Stomach (tissue), 19 donors: ENCODE measurements at places on chromosomes 3 and 15. TPM values are rescaled to one million over a fixed set of nuclear protein-coding genes. Genes with fewer than 3 reads are reported as not detected.

Gene RABL3
- 19.5 TPM for total RNA-seq

DNA sequence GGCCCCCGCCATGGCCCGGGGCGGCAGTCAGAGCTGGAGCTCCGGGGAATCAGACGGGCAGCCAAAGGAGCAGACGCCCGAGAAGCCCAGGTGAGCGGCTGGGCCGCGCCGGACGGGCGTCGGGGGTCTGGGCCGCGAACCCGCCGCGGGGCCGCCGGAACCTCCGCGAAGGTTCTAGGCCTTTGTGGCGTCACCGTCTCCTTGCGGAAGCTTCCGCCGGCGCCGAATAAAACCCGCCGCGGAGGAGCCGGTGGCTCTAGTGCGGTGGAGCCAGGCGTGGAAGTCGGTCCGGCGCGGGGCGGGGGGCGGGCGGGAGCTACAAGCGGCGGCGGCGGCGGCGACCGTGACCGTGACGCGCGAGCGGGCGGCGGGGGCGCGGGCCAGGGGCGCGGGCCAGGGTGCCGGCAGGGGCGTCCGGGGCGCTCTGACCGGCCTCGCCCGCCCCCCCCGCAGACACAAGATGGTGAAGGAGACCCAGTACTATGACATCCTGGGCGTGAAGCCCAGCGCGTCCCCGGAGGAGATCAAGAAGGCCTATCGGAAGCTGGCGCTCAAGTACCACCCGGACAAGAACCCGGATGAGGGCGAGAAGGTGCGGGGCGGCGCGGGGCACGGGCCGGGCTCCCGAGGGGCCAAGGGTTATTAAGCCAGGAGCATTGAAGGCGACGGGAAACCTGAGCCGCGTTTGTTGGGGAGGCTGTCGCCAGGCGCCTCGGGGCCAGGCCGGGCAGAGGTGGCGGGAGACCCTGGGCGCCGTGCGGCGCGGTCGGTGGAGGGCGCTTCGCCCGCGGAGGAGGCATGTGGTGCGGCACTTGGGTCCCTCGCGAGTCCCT is at the start of gene DNAJA4:
TSS of gene DNAJA4 (plus strand) at position 259 of the 833 bp plus-strand sequence. CDS start at position 461, 202 bp downstream.
- peak within 1 kb of the TSS; percentile 60 for H3K4me3 ChIP-seq
- H3K27ac ChIP-seq, result peak within 1 kb of the TSS; percentile 79
- no peaks in the 10 kb centered on the region for H3K36me3 ChIP-seq
- H3K4me1 ChIP-seq, result peaks cover 26% of the 10 kb centered on the region
- H3K27me3 ChIP-seq, result no peaks in the 10 kb centered on the region
- peak; percentile 86 for DNase-seq

Gene GASK1A
- total RNA-seq, result 9.3 TPM

Gene CADPS
- 16.0 TPM for total RNA-seq

Gene GATM
- 30.4 TPM for total RNA-seq

Gene PRSS50
- not detected for total RNA-seq

GRCh38 chr3:53965291-53965690 is 73.6 kb upstream of the SELENOK start:
- H3K4me1 ChIP-seq, result no peaks in the 10 kb centered on the region
- H3K27me3 ChIP-seq, result no peaks in the 10 kb centered on the region
- DNase-seq, result no peak
- no peaks in the 10 kb centered on the region for H3K36me3 ChIP-seq
- no peak overlapping the region for H3K27ac ChIP-seq
- no peak overlapping the region for H3K4me3 ChIP-seq

- H3K4me3 ChIP-seq, result no peak overlapping the region
- peaks cover 44% of the 10 kb centered on the region for H3K4me1 ChIP-seq
- H3K36me3 ChIP-seq, result no peaks in the 10 kb centered on the region
- H3K27me3 ChIP-seq, result no peaks in the 10 kb centered on the region
- DNase-seq, result no peak
Measured at GRCh38 chr3:195253923-195254432, 17.0 kb downstream of the XXYLT1 start.

- no peaks in the 10 kb centered on the region for H3K27me3 ChIP-seq
- no peaks in the 10 kb centered on the region for H3K36me3 ChIP-seq
- no peak overlapping the region for H3K27ac ChIP-seq
- no peak overlapping the region for H3K4me3 ChIP-seq
- no peak for DNase-seq
- no peaks in the 10 kb centered on the region for H3K4me1 ChIP-seq
Measured at GRCh38 chr3:54970895-54971294, 43.0 kb upstream of the LRTM1 start.

GRCh38 chr3:42537350-42537749 is 34.9 kb downstream of the VIPR1 start:
- H3K27ac ChIP-seq, result no peak overlapping the region
- no peak overlapping the region for H3K4me3 ChIP-seq
- no peak for DNase-seq
- H3K27me3 ChIP-seq, result no peaks in the 10 kb centered on the region
- H3K36me3 ChIP-seq, result peaks cover 4% of the 10 kb centered on the region

- H3K36me3 ChIP-seq, result no peaks in the 10 kb centered on the region
- H3K27me3 ChIP-seq, result no peaks in the 10 kb centered on the region
- peak overlapping the region; percentile 16 for H3K4me3 ChIP-seq
- H3K4me1 ChIP-seq, result peaks cover 47% of the 10 kb centered on the region
- H3K27ac ChIP-seq, result no peak overlapping the region
Measured at GRCh38 chr3:16897254-16897926, 12.6 kb downstream of the PLCL2 start.

Gene EPB42
- not detected for total RNA-seq

DNA sequence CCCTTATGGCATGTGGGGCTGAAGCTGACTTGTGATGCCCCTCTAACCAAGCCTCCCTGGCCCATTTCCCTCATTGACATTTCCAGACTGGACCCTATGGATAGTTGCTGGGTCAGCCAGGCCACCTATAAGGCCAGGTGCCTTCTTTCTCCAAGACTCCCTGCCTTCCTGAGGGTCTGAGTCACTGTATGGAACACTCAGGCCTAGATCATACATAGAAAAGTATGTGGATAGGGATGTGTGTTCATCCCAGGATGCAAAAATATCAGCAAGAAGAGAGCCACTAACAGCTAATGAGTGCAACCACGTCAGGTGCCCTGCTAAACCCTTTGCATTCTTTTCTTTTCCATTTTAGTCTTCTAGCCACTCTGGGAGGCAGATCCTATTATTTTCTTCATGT is 168.4 kb upstream of the WNT5A start:
- H3K4me3 ChIP-seq, result no peak overlapping the region
- no peak for DNase-seq
- H3K36me3 ChIP-seq, result no peaks in the 10 kb centered on the region
- H3K4me1 ChIP-seq, result no peaks in the 10 kb centered on the region

Gene TMCO5A
- not detected for total RNA-seq

DNA sequence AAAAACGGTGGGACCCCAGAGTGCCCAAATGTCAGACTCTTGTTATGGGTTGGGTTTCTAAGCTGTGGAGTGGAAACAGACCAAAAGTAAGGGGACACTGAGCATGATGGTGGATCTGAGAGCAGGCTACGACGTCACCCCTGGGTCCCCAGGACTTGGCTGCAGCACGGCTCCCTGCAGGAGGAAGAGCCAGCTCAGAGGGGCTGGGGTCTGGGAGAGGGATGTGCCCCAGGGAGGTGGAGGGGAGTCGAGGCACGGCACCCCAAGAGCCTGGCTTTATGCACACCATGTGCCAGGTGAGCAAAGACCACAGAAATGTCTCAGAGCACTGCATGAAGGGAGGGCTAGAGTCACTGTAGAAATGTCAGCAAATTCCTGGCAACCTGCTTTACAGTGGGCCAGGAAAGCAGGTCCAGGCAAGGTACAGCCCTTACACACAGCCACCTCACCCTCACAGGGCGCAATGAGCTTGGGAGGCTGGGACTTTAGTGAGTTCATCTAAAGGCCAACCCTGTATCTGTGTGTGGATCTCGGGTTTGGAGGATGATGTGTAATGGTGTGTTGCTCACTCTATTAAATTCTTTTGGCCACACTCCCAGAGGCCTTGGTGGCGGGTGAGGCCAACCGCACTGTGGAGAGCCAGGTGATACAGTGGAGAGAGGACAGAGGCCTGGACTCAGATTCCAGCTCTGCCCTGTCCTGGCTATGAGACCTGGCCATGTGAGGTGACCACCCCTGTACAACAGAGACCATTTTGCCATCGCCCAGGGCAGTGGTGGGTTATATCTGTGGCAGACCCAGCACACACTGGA is 14.1 kb downstream of the CTSH start:
- peaks cover 12% of the 10 kb centered on the region for H3K4me1 ChIP-seq
- no peak overlapping the region for H3K4me3 ChIP-seq
- H3K27me3 ChIP-seq, result no peaks in the 10 kb centered on the region
- H3K36me3 ChIP-seq, result peaks cover 90% of the 10 kb centered on the region
- DNase-seq, result no peak
- H3K27ac ChIP-seq, result no peak overlapping the region

Gene MINAR1
- total RNA-seq, result 1.3 TPM

Gene UBA7
- total RNA-seq, result 95.3 TPM

DNA sequence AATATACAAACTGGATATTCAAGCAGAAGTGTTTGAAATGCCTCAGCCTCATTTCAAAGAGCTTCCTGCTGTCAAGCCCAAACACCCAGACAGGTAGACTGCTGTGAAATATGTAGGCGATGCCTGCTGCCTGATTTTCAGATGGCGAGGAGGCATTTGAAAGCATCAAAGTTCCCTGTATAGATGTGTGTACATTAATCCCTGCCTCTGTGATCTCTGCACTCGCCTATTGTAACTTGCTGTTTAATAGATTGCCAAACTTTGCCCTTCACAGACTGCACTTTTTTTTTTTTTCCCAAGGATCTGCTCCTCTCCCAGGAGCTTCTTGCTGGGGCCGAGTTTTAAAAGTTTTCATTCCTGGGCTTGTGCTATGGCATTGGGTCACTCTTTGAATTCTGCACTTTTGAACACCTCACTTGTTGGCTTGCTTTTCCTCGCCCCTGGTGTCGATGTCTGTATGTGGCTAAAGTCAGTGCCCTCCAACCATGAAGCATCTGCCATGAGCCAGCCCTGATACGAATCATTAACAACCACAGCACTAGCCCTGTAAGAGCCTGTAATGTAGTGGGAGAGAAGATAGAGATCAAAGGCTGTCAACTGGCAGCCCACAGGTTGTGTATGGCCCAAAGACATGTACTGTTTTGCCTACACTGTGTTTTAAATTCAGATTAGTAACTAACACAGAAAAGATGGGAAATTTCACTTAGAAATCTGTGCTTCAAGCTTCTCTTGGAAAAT is 287.6 kb upstream of the ICE2 start:
- H3K27me3 ChIP-seq, result no peaks in the 10 kb centered on the region
- no peaks in the 10 kb centered on the region for H3K36me3 ChIP-seq
- H3K4me1 ChIP-seq, result no peaks in the 10 kb centered on the region
- no peak for DNase-seq
- no peak overlapping the region for H3K4me3 ChIP-seq

DNA sequence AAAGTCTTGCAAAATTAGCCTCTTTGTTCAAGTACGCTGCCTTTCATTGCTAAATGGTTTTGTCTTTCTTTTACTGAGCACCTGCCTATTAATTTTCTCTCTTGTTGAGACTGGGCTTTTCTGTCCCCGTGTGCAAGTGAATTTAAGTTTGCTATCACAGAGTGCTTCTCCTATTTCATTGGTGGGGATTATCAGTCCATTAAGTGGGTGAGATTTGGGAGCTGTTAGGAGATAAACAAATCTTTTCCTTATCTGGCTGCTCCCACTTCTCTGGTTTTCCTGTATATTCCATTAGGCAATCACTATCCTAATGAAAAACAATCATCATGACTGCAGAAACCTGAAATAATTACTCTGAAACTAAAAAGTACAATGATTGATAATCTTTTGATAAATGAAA is 254.2 kb downstream of the NR1D2 start:
- H3K4me1 ChIP-seq, result peaks cover 6% of the 10 kb centered on the region
- no peaks in the 10 kb centered on the region for H3K36me3 ChIP-seq
- no peak overlapping the region for H3K4me3 ChIP-seq
- no peak for DNase-seq

GRCh38 chr15:47196048-47196447 is 521.3 kb upstream of the SEMA6D start:
- no peak overlapping the region for H3K4me3 ChIP-seq
- H3K36me3 ChIP-seq, result no peaks in the 10 kb centered on the region
- H3K27ac ChIP-seq, result no peak overlapping the region
- H3K27me3 ChIP-seq, result no peaks in the 10 kb centered on the region
- no peaks in the 10 kb centered on the region for H3K4me1 ChIP-seq

Gene IL17RC
- 244 TPM for total RNA-seq

GRCh38 chr15:26739791-26740190 is 33.1 kb downstream of the GABRB3 start:
- H3K4me1 ChIP-seq, result no peaks in the 10 kb centered on the region
- H3K36me3 ChIP-seq, result no peaks in the 10 kb centered on the region
- no peak overlapping the region for H3K4me3 ChIP-seq
- no peak for DNase-seq
- H3K27me3 ChIP-seq, result no peaks in the 10 kb centered on the region

DNA sequence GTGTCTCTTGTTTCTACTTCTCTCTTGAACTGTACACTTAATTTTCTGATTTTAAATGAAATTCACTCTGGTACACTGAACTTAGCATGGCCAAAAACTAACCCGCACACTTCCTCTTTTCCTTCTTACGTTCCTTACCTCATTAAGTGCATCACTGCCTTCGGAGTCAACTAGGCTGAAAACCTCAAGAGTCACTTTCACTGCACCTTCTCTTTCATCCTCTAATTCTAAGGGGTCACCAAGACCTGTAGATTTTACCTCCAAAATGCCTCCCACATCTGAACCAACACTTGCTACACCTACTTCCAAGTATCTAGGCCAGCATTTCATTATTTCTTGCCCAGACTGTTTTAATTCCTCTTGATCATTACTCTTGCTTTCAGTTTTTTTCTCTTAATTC is 6.6 kb downstream of the CBLB start:
- no peaks in the 10 kb centered on the region for H3K36me3 ChIP-seq
- no peak overlapping the region for H3K27ac ChIP-seq
- no peaks in the 10 kb centered on the region for H3K27me3 ChIP-seq
- no peak for DNase-seq
- no peak overlapping the region for H3K4me3 ChIP-seq

DNA sequence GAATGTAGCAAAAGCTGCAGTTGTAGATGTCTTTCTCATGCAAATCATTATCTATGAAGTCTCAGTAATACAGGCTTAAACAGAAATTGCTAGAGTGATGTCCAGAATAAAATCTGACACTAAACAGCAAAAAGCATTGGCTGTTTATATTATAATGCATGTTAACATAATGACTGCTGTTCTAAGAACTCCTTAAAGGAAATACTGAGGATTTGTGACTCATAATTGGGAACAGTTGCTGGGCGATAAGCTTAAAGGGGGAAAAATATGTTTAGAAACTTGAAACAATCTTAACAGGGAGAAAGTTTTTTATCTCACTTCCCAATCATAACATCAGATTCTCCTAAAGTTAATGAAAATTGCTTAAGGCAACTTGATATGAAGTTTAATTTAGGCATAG is 17.5 kb downstream of the TIPARP start:
- DNase-seq, result peak; percentile 59
- peaks cover 9% of the 10 kb centered on the region for H3K36me3 ChIP-seq
- no peaks in the 10 kb centered on the region for H3K27me3 ChIP-seq
- peaks cover 64% of the 10 kb centered on the region for H3K4me1 ChIP-seq
- no peak overlapping the region for H3K27ac ChIP-seq

Gene SEMA6D
- total RNA-seq, result 9.9 TPM

GRCh38 chr3:52743721-52744120 is 27.0 kb downstream of the NEK4 start:
- peaks cover 98% of the 10 kb centered on the region for H3K36me3 ChIP-seq
- H3K27me3 ChIP-seq, result no peaks in the 10 kb centered on the region
- no peak for DNase-seq
- H3K4me1 ChIP-seq, result no peaks in the 10 kb centered on the region
- peak overlapping the region; percentile 58 for H3K27ac ChIP-seq

GRCh38 chr3:124075753-124076152 is 83.8 kb upstream of the ROPN1 start:
- H3K4me3 ChIP-seq, result no peak overlapping the region
- H3K4me1 ChIP-seq, result peaks cover 7% of the 10 kb centered on the region
- H3K27ac ChIP-seq, result no peak overlapping the region
- H3K27me3 ChIP-seq, result no peaks in the 10 kb centered on the region
- H3K36me3 ChIP-seq, result no peaks in the 10 kb centered on the region

- H3K36me3 ChIP-seq, result no peaks in the 10 kb centered on the region
- no peak overlapping the region for H3K27ac ChIP-seq
- H3K4me1 ChIP-seq, result no peaks in the 10 kb centered on the region
- no peak for DNase-seq
Measured at GRCh38 chr15:81087066-81087465, 47.0 kb upstream of the CFAP161 start.

Gene WDR53
- total RNA-seq, result not detected
